NCI-H2171 (cell line): ENCODE measurements at places on chromosomes 16 and 17.

- no peak for DNase-seq
Observed at GRCh38 chr16:88681084-88681680, 5.1 kb downstream of the SNAI3 start.

GRCh38 chr16:9307446-9307845 is 216.0 kb downstream of the HAPSTR1 start:
- no peak for DNase-seq

DNA sequence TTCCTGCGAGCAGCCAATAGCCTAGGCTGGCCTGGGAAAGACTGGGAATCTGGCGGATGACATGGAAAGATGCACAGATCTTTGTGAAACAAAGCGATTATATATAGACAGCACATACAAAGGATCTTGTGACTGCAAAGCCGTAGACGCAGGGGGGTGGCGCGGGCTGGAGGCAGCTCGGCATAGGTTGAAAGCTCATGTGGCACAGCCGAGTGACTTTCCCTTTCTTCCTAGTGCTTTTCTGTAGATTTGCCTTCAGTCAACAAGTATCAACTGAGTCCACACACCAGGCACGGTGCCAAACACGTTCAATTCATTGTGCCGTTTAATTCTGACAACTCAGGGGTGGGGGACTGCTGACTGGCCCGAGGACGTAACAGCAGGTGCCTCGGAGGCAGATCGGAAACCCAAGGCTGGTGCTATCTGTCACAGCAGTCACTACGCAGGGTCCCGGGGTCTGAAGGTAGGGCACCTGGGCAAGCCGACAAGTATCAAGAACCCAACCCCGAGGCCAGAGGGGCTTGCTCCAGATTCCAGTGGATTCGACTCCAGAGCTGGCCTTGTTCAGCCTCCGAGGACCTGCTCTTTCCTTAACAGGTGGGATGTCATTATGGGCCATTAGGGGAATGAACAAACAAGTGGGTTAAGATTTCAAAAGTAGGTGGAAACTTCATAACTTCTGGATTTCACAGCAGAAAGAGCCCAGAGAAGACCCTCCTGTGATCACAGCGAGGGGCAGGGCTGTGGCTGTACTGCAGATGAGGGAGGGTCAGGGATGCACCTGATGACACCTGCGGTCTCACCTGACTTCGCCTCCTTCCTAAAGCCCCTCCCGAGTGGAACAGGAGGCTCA is 5.9 kb downstream of the PAM16 start:
- DNase-seq: no peak

GRCh38 chr16:49148410-49148809 is 133.2 kb downstream of the CBLN1 start:
- no peak for DNase-seq

DNA sequence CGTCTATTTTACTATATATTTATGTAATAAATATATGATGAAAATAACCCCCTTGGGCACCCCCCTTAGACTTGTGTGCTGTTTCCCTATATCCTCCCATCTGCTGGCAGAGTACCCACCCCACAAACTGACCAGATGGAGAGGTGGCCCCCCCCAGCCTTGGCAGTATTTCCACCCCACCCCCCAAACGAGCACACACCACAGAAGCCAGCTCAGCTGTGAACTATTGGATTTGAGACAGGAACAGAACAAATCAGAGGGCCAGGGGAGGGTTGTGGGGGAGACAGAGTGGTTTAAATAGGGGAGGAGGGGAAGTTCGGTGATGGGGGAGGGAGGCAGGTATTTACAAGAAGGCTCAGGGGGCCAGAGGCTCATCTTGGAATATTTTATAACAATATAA is 7.8 kb downstream of the NR1D1 start:
- DNase-seq: no peak
